ENCODE measurements at places on chromosomes 5 and 9. TPM values are rescaled to one million over a fixed set of nuclear protein-coding genes. Genes with fewer than 3 reads are reported as not detected.

DNA sequence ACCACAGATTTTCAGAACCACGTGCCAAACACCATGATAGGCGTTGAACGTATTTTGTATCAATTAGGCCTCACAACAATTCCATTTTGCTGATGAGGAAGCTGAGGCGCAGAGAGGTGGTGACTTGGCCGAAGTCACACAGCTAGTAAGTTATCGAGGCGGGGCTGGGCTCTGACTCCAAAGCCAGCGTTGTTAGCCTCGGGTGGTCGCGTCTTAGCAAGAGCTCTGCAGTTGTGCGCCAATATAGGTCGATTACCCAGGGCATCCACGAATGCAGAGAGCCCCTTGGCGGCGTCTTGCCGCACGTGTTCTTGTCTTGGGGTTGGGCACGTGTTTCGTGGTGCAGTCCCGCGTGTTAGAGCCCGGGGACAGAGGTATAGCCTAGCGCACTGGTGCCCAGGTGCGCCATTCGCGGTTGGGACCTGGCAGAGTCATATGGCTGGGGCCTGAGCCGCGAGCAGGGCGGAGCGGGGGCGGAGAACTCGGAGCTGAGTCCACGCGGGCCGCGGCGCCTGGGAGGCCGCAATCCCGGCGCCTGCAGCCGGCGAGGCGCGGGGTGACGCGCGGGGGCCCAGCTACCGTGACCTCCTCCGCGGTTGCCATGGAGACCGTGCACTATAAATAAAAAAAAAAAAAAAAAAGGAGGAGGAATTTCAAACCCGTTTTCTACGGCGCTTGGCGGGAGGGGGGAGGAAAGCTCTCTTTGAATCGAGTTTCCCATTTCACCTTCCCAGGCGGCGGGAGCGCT, 62.3 kb downstream of the CXXC5 start:
- H3K36me3 ChIP-seq, result no peaks in the 10 kb centered on the region
- H3K27me3 ChIP-seq, result peaks cover 12% of the 10 kb centered on the region
- no peak overlapping the region for H3K27ac ChIP-seq
- peaks cover 9% of the 10 kb centered on the region for H3K4me1 ChIP-seq

The PCDHB7 gene
- not detected for total RNA-seq

- H3K4me1 ChIP-seq, result no peaks in the 10 kb centered on the region
- no peak overlapping the region for H3K4me3 ChIP-seq
- DNase-seq, result no peak
- H3K27me3 ChIP-seq, result peaks cover 4% of the 10 kb centered on the region
These were observed 221.6 kb upstream of the RPS23 start for GRCh38 chr5:82499725-82500244.

The ZDHHC12 gene
- 64.1 TPM for total RNA-seq

GRCh38 chr5:111779922-111780292, 22.9 kb upstream of the NREP start:
- H3K4me1 ChIP-seq, result no peaks in the 10 kb centered on the region
- no peak for DNase-seq
- no peak overlapping the region for H3K4me3 ChIP-seq
- no peaks in the 10 kb centered on the region for H3K36me3 ChIP-seq
- H3K27ac ChIP-seq, result no peak overlapping the region
